ENCODE measurements at places on chromosomes 7 and 10. TPM values are rescaled to one million over a fixed set of nuclear protein-coding genes. Genes with fewer than 3 reads are reported as not detected.

Gene MALRD1
- total RNA-seq, result 4.3 TPM

Gene RASSF4
- total RNA-seq, result 27.1 TPM

Gene CALHM3
- not detected for total RNA-seq

Gene SOSTDC1
- total RNA-seq, result 37.5 TPM

DNA sequence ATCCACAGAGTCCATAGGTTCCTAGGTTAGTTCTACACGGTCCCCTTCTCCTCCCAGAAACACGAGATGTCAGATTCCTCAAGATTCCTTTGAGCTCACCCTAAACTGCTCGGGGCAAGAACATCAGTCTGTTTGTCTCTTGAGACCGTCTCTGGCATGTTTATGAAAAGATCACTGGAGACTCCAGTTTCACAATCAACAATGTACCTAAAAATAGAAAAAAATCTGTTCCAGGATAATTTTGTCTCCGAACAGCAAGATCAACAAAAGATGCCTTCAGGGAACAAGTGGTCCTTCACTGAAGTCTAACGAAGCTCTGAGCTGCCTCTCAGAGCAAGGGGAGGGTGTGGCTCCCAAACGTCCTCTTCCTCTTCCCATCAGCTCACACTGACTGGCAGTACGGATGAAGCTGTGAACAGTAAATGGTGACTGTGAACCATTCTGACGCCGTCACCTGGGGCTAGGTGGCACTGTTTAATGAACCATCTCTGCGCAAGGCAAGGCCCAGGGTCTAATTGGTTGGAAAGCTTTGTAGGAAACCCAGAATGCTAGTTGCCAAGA, 156.2 kb upstream of the LYZL1 start:
- no peak for DNase-seq
- no peaks in the 10 kb centered on the region for H3K36me3 ChIP-seq
- H3K27ac ChIP-seq, result no peak overlapping the region
- no peaks in the 10 kb centered on the region for H3K27me3 ChIP-seq
- no peak overlapping the region for H3K4me3 ChIP-seq

GRCh38 chr7:129859183-129859582, 93.6 kb downstream of the UBE2H start:
- peak overlapping the region; percentile 16 for H3K27ac ChIP-seq
- H3K4me1 ChIP-seq, result peaks cover 52% of the 10 kb centered on the region
- no peaks in the 10 kb centered on the region for H3K27me3 ChIP-seq
- no peak overlapping the region for H3K4me3 ChIP-seq
- H3K36me3 ChIP-seq, result no peaks in the 10 kb centered on the region
- peak; percentile 46 for DNase-seq

DNA sequence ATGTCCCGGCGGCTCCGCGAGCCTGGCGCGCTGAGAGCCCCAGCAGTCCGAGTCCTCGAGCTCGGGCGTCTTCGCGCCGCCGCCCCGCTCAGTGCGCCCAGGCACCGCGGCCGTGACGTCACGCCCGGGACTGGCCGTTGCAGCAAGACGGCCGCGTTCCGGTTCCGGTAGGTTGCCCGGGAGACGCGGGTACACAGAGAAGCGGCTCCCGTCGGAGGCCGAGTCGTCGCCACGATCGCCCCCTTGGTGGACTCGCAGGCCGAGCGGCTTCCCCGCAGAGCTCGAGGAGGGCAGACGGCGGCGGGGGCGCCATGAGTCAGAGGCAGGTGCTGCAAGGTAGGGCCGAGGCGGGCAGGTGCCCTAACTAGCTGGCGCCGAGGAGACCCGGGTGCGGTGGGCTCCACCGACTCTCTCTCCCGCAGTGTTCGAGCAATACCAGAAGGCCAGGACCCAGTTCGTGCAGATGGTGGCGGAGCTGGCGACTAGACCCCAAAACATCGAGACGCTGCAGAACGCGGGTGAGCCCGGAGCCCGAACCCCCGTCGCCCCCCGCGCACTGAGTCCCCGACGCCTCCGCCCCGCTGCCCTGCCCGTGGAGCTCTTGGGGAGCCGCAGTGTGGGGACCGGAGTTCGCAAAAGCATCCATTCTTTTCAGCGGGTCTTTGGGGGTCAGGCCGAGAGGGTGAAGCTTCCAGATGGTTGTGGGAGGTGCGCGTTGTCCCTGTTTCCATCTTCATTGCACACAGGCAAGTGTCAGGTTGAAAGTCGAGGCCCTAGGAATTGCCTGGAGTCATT, at the start of gene SPAG6:
Gene SPAG6, plus strand, starts transcription at position 196 of the 795 bp plus-strand sequence. Its CDS starts 116 bp downstream, at position 312.
- H3K27me3 ChIP-seq, result peaks cover 53% of the 10 kb centered on the region
- H3K36me3 ChIP-seq, result no peaks in the 10 kb centered on the region
- DNase-seq, result peak; percentile 76

GRCh38 chr7:2983586-2983985, 60.1 kb downstream of the CARD11 start:
- no peak for DNase-seq
- no peak overlapping the region for H3K27ac ChIP-seq
- H3K4me1 ChIP-seq, result peaks cover 5% of the 10 kb centered on the region
- no peak overlapping the region for H3K4me3 ChIP-seq

- no peak overlapping the region for H3K4me3 ChIP-seq
- H3K4me1 ChIP-seq, result no peaks in the 10 kb centered on the region
- no peak overlapping the region for H3K27ac ChIP-seq
- no peaks in the 10 kb centered on the region for H3K27me3 ChIP-seq
- H3K36me3 ChIP-seq, result no peaks in the 10 kb centered on the region
Observed at GRCh38 chr7:34823650-34824258, 165.7 kb downstream of the NPSR1 start.

DNA sequence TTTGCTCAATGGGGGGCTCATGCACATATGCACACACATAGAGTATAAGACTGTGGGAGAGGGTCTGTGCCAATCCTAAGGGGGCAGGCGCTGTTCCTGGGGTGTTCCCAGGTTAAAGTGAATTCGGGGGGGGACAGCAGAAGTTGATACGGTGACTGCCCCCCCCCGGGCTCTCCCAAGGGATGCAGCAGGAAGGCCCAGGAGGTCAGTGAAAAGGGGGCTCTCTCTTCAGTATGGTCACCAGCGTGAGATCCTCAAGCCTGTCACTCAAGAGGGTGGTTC, 32.4 kb downstream of the SPDYE6 start:
- no peaks in the 10 kb centered on the region for H3K36me3 ChIP-seq
- DNase-seq, result no peak
- no peaks in the 10 kb centered on the region for H3K27me3 ChIP-seq
- no peaks in the 10 kb centered on the region for H3K4me1 ChIP-seq
- no peak overlapping the region for H3K4me3 ChIP-seq

Data from upper lobe of left lung (tissue), 6 donors.